Right cardiac atrium (tissue), 5 donors: ENCODE measurements at places on chromosomes 1 and 21. TPM values are rescaled to one million over a fixed set of nuclear protein-coding genes. Genes with fewer than 3 reads are reported as not detected.

The RUNX1 gene
- polyA plus RNA-seq, result 0.81 TPM

The NCAM2 gene
- polyA plus RNA-seq, result 0.97 TPM

The FAM43B gene
- polyA plus RNA-seq, result 1.3 TPM

The USH2A gene
- polyA plus RNA-seq, result 0.29 TPM

The ADGRB2 gene
- polyA plus RNA-seq, result 18.2 TPM

The ITGB2 gene
- polyA plus RNA-seq, result 11.9 TPM

The HSD3B1 gene
- polyA plus RNA-seq, result not detected
